GM23338 (cell line): ENCODE measurements at places on chromosomes 2 and 18.

GRCh38 chr2:191499874-191500565, 177.9 kb upstream of the NABP1 start:
- DNase-seq = no peak

DNA sequence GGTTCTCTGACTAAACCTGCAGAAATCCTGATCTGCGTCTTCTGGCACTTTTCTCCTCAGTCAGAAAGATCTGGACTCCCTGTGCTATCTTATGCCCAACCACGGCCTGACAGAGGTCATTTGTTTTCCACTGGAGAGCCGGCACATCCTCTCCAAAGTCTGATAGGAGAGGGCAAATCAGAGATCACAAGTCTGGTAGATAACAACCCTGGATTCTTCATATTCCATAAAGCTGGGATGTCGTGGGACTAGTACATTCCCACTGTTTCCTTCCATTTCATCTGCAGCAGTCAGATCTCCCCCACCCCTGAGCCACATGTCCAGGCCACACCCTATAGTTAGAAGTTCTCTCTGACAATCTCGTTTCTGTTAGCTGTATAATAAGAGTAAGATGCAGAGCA, 157.0 kb downstream of the MGAT5 start:
- DNase-seq = no peak

- DNase-seq = no peak
Measured at GRCh38 chr2:203238292-203238703, 520 bp upstream of the CYP20A1 start.

GRCh38 chr2:233080836-233081229, 20.7 kb downstream of the INPP5D start:
- DNase-seq = no peak

DNA sequence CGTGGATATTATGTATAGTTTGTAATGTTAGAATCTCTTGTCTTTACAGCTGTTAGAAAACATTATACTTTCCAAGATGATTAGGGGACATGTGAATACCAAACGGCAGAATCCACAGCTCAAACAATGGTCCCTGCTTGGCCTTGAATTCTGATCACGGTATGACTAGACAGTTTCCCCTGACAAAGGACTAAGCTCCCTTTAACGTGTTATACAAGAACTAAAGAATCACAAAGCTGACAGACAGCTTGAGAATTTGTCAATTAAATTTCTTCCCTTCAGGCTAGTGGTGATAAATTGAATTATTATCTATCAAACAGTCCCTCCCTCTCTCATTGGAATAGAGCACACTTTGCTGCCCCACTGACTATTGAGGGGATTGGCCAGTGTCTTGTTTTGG, 359.2 kb upstream of the ID2 start:
- no peak for DNase-seq
